ENCODE measurements at places on chromosomes 5 and 9.
A peak's percentile ranks its signal among the peaks of the same experiment; 100 is the strongest.

- DNase-seq: peak; percentile 17
Observed at GRCh38 chr5:179816796-179817469, 3.8 kb upstream of the SQSTM1 start.

DNA sequence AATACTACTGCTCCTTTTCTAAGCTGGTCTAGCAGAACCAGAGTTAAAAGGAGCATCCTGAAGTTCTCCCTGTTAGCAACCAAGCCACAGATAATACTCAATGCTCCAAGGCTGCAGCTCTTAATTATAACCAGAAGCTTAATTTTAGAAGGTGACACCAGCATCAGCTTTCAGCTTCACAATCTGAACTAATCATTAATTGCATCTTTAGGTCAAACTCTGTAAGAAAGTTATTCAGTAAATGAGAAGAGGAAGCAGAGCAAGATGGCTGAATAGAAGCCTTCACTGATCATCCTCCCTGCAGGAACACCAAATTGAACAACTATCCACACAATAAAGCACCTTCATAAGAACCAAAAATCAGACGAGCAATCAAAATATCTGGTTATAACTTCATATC is 38.5 kb downstream of the APBA1 start:
- no peak for DNase-seq

- no peak for DNase-seq
Observed at GRCh38 chr9:36088020-36088419, 48.5 kb upstream of the GLIPR2 start.

GRCh38 chr5:96072138-96072790 is 110.6 kb upstream of the ELL2 start:
- no peak for DNase-seq

DNA sequence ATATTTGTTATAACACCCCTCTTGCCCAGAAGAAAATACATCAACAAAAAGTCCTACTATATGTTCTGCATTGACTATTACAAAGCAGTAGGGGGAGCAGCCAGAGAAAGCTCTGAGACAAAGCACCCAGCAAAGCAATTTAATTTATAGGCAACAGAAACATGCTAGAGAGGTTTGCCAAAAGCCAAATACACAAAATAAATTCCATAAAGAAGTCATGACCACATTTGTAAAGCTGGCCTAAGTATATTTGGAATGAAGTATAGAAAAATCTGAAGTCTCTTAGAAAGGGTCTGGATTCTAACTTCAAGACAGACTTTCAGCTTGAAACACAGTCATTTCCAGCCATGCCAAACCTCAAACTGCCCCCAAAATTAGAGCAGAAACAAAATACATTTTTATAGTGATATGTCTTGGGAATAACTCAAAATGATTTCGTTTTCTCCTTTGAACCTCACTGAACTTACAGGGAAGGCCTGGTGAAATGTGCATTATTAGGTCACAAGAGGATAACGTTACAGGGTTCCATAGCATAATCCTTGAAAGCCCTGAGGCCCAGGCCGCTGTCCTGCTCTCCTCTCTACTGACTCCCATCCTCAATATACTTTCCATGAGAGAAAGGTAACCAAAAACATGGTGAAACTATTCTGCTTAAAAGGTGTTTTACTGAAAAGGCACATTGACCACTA is 451.8 kb downstream of the RAB3C start:
- DNase-seq: peak; percentile 66

DNA sequence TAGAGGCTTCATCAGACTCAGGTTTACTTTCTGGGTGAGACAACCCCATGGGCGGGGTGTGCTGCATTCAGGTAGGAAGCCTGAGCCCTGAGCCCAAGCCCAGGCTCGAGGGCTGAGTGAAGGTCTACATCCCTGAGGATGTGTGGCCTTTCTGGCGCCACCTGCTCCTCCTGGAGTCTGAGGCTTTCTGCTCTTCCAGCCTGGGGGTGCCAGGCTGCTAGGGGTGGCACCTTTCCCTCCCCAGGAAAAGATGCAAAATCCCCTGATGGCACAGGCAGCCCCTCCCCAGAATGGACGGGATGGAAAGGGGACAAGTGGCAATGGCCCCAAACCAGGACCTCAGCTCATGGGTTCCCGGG is 44.4 kb upstream of the PRRC2B start:
- DNase-seq: no peak

GRCh38 chr5:88388476-88389337 is 120.1 kb upstream of the TMEM161B start:
- no peak for DNase-seq

DNA sequence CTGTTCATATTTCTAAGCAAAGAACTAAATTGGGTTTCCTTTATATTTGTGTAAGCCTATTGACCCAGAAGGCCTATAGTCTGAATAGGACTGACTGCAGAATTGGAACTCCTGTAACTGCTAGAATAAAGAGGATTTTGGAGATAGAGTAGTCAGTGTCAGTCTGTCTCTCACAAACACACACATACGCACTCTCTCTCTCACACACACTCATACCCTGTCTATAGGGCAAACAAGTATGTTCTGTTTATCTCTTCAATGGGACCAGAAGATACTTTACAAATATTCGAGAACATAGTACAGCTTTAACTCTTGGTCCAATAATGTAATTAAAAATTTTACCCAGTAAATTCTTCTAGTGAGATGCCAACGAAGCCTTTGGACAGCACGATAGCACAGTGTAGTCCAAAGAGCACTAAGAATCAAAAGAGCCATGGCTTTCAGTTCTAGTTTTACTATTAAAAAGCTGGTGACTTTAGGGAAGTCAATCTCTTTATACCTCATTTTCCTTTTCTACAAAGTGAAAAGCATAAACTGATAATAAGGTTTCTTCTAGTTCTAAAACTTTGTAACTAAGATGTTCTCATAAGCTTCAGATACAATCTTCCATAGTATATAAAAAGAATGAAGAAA is 19.3 kb downstream of the ABHD17B start:
- DNase-seq: no peak

DNA sequence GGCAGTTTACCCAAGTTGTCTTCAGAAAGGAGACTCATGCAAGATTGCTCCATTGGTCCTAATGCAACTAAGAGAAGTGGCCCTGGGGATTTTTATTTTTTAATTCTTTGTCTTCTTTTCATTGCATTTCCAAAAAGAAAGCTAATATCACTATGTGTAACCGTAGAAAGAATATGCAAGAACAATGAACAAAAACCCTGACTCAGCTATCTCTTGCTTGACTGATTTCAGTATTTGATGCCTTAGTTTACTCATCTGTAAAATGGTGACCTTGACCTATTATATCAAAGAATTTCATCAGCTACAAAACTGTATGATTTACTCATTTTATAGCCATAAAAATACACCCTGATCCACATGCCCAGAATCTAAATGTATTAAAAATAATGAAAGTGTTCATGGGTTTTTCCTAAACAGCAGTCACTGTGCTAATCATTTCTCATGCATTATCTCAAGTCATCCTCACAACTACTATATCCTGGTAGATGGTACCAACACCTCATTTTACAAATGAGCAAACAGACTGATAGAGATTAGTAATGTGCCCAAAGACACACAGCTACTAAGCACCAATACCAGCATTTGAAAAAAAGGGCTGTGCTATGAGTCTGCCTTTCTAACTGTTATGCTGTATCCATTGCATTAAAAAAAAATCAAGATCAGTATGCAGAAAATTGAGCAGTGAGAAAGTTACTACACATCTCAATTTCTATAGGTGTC is 185.7 kb downstream of the MLLT3 start:
- no peak for DNase-seq

DNA sequence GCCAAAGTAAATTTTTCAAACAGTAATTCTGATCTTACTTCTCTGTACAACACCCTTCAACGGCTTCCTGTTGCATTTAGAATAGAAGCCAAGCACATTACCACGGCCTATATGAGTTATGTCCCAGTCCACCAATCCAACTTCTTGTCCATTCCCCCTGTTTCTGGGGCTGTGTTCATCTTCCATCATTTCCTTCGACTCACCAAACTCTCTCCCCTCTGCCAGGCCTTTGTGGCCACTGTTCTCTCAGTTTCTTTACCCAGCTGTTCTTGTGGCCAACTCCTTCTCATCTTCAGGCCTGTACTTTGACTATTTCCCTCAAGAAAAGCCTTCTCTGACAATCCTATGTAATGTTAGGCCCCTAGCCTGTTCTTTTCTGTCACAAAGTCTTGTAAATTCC is 259.4 kb upstream of the EFNA5 start:
- no peak for DNase-seq

- DNase-seq: no peak
Observed at GRCh38 chr5:158265931-158266700, 407.2 kb upstream of the CLINT1 start.

DNA sequence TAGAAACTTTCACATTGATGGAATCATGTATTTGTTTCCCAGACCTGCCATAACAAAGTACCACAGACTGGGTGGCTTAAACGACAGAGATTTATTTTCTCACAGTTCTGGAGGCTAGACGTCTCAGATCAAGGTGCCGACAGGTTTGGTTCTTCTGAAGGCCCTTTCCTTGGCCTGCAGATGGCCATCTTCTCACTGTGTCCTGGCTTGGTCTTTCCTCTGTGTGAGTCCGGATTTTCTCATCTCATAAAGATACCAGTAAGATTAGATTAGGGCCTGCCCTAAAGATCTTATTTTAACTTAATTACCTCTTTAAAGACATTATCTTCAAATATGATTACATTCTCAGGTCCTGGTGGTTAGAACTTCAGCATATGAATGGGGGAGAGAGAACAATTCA is 5.8 kb downstream of the USP20 start:
- no peak for DNase-seq

GRCh38 chr5:75961818-75962217 is 121.4 kb upstream of the SV2C start:
- DNase-seq: no peak

GRCh38 chr9:83444110-83444509 is 94.1 kb downstream of the FRMD3 start:
- no peak for DNase-seq

DNA sequence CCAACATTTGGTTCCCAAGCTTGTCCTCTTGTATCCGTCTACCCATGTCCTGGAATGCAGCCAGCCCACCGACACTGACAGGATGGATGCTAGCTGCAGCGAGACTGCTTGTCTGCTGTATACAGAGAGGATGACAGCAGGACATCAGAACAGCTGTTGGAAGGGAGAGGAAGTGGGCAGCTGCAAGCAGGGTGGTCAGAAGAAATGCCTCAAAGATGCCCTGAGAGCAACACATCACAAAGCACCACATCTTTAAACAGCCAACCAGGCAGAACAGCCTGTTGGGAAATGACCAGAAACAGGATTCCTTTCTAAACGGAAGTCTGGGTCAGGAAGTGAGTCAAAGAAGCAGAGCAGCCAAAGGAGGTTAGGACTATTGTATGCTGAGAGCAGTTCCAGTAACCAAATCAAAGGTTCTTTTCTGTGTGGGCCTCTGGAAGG is 219.1 kb downstream of the NDUFS4 start:
- no peak for DNase-seq

DNA sequence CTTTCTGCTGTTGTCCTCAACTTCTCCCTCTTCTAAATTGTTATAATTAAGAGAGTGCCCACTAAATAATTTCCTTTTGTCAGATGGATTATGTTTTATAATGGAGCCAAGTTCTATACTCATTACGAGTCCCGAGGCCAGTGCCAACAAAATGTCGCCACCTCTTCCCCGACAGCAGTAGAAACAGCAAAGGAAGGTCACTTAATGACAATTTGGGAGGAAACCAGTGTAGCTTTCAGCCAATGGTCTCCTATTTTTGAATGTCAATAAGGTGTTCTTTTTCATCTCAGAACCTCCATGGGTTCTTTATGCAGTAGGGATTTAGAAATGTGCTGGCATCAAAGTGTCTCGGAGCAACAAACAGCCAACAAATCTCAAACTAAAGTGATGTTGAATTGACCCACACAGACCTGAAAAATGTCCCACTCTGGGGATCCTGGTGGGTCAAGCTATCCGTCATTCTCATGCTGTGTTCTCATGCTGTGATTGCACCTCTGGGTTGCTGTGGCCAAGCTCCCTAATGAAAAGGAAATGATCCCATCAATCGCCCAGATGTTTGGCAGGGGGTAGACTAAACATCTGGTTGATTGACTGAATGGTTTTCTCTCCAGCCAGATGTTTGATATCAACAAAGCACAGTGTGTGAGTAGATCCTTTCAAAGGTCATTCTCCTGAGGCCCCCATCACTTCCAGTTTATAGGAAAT is 291.9 kb downstream of the DMAC1 start:
- DNase-seq: no peak

DNA sequence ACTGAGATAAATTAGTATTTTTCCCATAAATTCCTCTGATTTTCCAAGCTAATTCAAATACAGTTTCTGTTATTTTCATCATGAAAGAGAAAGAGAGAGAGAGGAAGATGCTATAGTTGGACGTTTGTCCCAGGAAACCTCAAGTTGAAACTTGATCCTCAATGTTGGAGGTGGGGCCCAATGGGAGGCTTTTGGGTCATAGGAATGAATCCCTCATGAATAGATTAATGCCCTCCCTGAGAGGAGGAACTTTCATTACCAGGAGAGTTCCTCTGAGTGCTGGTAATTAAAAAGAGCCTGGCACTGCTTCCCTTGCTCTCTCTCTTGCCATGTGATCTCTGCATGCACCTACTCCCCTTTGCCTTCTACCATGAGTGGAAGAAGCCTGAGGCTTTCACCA is 189.9 kb upstream of the SMC2 start:
- no peak for DNase-seq

DNA sequence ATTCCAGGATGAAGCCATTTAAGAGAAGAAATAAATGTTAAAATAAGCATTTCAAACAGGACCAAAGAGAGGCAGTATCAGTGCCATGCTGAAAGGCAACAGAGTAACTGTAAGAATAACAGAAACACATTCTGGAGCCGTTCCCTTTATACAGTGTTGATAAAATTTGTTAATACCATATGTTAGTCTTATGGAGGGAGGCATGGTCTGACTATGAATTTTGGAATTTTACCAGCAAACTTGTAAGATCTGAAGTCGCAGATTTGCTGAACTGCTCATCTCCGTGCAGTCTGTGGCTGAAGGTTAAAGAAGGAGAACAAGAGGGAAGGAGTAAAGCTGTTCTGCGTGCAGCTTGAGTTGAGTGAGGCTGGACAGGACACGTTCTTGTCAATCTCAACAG is 508.4 kb downstream of the NFIB start:
- no peak for DNase-seq

- DNase-seq: peak; percentile 84
Observed at GRCh38 chr9:134455934-134456755, 129.9 kb downstream of the RXRA start.

DNA sequence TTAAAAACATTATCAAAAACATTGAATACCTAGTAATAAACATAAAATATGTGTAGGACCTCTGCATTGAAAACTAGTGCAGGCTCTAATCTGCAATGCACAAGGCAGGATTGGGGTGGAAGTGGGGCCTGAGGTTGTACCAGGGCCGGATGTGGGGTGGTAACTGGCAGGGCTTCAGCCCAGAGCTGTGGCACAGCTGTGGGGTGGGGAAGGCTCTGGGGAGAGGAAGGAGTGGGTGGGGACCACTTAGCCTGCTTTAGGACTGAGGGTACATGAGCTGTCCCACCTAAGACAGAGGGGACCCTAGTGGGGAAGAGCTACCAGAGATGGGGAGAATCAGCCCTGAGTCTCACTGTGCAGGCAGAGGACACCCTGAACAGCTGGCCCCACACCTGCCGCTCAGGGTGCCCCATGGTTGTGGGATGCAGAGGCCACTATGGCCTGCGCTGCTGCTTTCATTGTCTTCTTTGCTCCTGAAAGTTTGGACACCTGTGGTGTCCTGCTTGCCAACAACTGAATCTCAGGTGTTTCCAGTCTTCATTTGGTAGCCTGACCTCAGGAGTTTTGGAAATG is 311.4 kb downstream of the TLE4 start:
- peak; percentile 63 for DNase-seq

- DNase-seq: no peak
Observed at GRCh38 chr5:78009937-78010527, 233.9 kb upstream of the TBCA start.

- DNase-seq: no peak
Observed at GRCh38 chr5:123303802-123304201, 119.4 kb downstream of the CEP120 start.

Measured in CD4-positive, alpha-beta T cell treated with Interleukin-17A for 1 hour (primary cell).